ENCODE measurements at places on chromosomes 3 and 15. TPM values are rescaled to one million over a fixed set of nuclear protein-coding genes. Genes with fewer than 3 reads are reported as not detected.

FAM131A gene
- polyA plus RNA-seq = 10.8 TPM

STRIT1 gene
- 82.6 TPM for polyA plus RNA-seq

DNA sequence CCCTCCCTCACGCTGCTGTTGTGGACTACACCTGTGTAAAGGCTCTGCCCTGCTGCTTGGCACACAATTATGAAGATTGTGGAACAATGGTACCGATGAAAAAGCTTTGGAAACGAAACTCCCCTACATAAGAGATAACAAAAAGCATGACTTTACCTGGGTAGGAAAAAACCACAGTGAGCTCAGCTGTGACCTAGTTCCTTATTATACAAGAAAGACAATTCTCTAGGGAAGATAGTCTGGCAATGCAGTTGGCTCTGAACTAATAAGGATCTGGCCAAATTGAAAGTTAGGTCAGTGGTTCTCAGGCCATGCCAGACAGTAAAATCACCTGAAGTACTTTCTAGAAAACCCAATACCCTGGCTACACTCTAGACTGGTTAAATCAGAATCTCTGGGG is 16.1 kb downstream of the CLEC3B start:
- DNase-seq = no peak

DNA sequence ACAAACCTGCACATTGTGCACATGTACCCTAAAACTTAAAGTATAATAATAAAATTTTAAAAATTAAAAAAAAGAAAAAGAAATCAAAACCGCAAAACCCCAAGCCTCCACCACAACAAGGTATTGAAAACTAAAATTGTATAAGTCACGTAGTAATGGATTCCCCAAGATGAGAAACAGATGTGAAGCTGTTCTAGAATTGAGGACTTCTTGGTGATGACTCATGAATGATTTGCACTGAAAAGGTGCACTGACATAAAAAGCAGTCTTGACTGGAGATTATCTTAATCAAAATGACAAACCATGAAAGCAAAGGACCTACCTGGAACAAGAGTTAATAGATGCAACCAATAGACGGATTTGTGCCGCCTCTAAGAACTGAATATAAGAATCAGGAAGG is 225.8 kb downstream of the MYRIP start:
- peak; percentile 80 for DNase-seq

DNA sequence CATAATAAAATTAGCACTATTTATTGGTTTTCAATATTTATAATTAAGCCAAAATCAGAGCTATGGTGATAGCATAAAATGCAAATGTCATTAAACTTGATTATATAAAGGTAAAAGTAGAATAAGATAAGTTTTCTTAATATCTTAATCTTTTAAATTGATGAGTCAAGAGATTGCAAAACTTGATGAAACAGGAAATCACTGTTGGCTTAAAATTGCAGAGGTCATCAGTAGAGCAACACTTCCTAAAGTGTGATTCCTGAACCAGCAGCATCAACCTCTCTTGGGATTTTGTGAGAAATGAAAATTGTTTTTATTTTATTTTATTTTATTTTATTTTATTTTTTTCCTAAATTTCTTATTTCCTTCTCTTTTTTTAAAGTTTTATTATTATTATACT is 226.4 kb upstream of the CTDSPL start:
- no peak for DNase-seq

DNA sequence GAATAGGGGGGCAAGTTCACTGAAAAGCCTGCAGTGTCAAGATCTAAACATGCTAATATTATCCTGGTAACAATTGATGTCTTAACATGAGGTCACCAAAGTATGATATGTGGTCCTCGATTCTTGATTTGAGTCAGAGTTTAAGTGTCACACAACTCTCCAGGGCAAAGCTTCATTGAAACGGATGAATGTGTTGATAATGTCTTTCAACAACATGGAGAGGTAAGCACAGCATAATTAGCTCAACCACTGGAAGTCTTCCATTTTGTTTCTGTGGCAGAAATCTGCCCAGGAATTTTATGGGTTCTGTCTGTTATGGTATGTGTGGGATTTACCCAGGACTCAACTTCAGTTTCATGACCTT is 591.5 kb downstream of the ZNF385D start:
- DNase-seq = no peak

GRCh38 chr3:24389108-24390090 is 105.3 kb downstream of the THRB start:
- DNase-seq = peak; percentile 36

DNA sequence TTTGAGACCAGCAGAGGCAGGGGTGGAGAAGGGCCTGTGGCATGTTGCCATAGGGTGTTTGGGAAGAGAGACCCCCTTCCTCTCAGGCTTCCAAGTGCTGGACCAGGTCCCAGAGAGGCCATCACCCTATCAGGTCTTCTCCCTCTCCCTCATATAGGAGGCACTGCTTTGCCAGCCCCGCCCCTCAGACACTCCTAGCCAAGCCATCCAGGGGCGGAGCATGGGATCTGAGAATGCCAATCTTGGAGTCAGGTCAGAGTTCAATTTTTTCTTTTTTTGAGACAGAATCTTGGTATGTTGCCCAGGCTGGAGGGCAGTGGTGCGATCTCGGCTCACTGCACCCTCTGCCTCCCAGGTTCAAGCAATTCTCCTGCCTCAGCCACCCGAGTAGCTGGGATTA is 32.7 kb downstream of the CRABP1 start:
- DNase-seq = no peak

- peak; percentile 33 for DNase-seq
Observed at GRCh38 chr3:9340472-9340902, 22.4 kb upstream of the THUMPD3 start.

SELENOT gene
- polyA plus RNA-seq = 48.6 TPM

GRCh38 chr3:137612291-137612690 is 151.8 kb upstream of the SOX14 start:
- peak; percentile 24 for DNase-seq

DNA sequence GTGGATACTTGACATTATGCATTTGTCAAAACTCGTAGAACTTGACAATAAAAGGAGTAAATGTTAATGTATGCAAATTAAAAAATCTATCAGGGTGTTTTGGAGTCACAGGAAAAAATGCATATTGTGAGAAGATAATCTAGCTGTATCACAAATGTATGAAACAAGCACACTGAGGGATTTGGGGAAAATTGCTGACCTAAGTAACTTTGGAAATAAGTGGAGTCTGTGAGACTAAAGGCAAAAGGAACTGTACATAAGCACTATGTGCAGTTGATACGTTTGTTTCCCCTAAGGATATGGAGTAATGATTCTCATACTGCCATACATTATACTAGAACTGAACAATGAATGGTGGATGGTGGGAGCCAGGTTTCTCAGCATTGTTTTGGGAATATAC is 43.2 kb upstream of the WDR72 start:
- DNase-seq = no peak

ACP3 gene
- 0.57 TPM for polyA plus RNA-seq

- no peak for DNase-seq
Observed at GRCh38 chr3:150300388-150300787, 107.7 kb upstream of the TSC22D2 start.

ACKR4 gene
- polyA plus RNA-seq = 1.6 TPM

DNA sequence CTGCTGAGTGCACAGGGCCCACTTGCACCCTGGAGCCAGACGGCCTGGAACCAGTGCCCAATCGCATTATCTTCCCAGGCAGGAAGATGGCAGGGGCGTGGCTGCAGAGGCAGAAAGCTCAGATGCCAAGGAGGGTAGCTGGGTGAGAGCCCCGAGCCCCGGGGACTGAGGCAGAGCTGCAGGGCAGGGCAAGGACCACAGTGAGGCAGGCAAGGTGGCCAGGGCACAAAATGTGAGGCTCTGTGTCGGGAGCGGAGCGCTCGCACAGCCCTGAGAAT is 1.6 kb upstream of the CCDC33 start:
- no peak for DNase-seq

NOX5 gene
- polyA plus RNA-seq = 0.17 TPM

GRCh38 chr15:67117370-67117769 is 52.0 kb downstream of the SMAD3 start:
- peak; percentile 42 for DNase-seq

GRCh38 chr3:99522147-99522546 is 116.2 kb upstream of the COL8A1 start:
- no peak for DNase-seq

- DNase-seq = no peak
Observed at GRCh38 chr3:114856835-114857234, 290.3 kb downstream of the ZBTB20 start.

ZIC1 gene
- 51.8 TPM for polyA plus RNA-seq

- DNase-seq = peak; percentile 6
Observed at GRCh38 chr3:138494607-138494929, 60.2 kb downstream of the ESYT3 start.

DNA sequence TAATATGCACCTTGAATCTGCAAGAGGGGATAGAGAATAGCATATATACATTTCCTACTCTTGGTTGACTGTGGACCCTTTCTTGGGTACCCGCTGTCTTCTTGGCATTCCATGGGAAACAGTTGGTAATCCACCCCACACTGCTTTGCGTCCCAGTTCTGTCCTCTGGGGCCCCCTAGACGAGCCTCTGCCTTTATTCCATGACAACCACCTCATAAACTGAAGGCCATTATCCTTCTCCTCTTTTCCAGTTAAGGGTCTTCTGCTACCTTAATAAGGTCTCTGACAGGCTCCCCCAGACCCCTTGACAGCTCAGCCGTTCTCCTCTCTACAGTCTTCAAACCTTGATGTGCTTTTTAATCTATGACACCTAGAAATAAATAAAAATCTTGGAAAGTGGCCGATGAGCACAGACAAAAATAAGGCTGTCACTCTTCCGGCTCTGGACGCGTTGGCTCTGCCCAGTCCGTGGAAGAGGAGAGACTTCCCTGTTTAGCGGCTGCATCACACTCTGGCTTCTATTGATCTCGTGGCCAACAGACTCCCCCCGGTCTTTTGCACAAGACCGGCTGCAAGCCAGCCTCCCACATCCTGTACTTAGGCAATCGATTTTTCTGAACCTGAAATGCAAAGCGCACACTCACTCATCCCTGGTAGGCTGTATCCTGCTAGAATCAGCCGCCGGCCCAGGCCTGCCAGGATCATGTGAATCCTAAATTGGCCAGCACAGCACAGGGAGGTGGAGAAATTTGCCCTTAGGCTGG is 251.0 kb upstream of the TLE3 start:
- DNase-seq = peak; percentile 60

CASR gene
- not detected for polyA plus RNA-seq

- DNase-seq = no peak
Observed at GRCh38 chr3:165502707-165503106, 306.5 kb upstream of the SLITRK3 start.

DNA sequence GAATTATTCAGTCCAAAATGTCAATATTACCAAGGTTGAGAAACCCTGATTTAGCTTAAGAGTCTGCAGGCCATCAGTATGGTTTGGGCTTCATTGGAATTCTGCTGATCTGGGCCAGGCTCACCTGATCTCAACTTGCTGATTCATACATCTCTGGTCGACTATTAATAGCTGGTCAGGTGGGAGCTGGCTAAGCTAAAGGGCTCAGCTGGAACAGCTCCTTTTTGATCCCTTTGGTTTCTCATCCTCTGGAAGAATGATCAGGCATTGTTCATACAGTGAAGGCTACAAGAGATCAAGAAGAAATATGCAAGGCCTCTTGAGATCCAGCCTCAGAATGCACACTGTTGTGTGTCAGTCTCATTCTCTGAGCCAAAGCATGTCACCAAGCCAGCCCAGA is 123.3 kb upstream of the MME start:
- no peak for DNase-seq

DNA sequence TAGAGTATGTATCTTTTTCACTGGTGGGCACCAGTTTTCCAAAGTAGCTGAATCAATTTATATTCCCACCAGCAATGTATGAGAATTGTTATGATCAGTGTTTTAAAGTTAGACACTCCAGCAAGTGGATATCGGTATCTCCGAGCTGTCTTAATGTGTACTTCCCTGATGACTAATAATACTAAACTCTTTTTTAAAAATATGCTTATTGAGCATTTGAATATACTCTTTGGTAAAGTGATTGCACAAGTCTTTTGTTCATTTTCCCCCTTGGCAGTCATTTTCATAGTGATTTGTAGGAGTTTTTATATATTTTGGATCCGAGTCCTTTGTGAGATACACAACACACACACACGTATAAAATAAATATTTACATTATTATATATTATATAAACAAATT is 12.5 kb upstream of the FEM1B start:
- no peak for DNase-seq

CPLX3 gene
- polyA plus RNA-seq = not detected

DNA sequence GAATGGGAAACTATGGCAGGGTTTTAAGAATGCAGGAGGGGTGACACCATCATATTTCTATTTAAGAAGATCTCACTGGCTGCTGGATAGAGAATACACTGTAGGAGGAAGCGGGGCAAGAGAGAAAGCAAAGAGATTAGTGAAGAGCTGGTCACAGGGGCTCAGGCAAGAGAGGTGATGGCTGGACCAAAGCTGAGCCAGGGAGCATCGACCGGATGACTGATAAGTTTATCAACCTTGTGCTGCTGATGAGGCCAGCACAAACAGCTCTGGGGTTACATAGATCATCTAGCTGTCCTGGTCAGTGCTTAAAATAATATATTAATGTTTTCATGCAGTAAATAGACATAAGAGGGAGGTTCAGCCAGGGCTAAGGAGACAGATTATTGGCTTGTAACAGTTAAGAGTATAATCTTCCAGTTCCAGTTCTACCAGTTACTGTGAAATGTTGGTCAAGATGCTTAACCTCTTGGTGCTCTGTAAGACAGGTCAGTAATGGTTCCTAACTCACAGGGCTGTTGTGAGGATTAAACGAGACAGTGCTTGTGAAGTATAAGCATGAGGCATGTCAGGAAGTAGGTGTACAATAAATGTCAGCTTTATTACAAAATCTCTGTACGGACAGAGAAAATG is 201.0 kb upstream of the FEZF2 start:
- DNase-seq = no peak

- no peak for DNase-seq
Observed at GRCh38 chr15:67161412-67161811, 93.0 kb downstream of the AAGAB start.

DNA sequence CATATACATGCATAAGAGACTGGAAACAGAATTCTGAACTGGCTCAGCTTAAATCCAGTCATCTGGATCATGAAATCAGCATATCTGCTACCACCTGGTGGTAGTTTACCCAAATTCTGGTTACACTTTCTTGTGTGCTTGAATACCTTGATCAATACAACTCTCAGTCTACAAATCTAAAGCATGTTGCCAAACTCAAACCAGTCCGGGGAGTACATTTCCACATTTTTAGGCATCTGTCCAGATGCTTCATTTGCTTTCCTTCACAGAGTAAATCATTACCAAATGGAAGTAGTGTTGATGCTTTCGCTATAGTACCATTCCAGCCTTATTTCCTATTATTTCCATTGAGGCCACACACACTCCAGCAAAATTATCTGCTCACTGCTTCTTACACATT is 126.4 kb downstream of the P2RY1 start:
- no peak for DNase-seq

GRCh38 chr3:196246612-196247308 is 30.4 kb downstream of the SLC51A start:
- no peak for DNase-seq
